ENCODE measurements at places on chromosomes 16 and 17. TPM values are rescaled to one million over a fixed set of nuclear protein-coding genes. Genes with fewer than 3 reads are reported as not detected.

The CD19 gene
- not detected for total RNA-seq

The C16orf74 gene
- total RNA-seq, result 13.2 TPM

The ZDHHC1 gene
- 9.6 TPM for total RNA-seq

The DPEP2 gene
- not detected for total RNA-seq

The CCL16 gene
- total RNA-seq, result not detected

The HYDIN gene
- total RNA-seq, result not detected

DNA sequence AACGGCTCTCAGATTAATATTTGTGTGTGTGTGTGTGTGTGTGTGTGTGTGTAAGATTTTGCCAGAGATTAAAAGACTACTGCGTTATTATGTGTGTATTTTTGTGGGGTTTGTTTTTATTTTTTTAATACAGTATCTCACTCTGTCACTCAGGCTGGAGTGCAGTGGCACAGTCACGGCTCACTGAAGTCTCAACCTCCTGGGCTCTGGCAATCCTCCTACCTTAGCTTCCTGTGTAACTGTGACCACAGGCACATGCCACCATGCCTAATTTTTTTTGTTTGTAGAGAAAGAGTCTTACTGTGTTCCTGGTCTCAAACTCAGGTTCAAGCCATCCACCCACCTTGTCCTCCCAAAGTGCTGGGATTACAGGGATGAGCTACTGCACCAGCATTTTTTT, 87.2 kb downstream of the CYB561 start:
- peak overlapping the region; percentile 92 for H3K27ac ChIP-seq
- H3K4me1 ChIP-seq, result peaks cover 47% of the 10 kb centered on the region
- H3K36me3 ChIP-seq, result 0 out of 2 replicates have a peak, but pooled peaks cover 12% of the 10 kb centered on the region
- no peaks in the 10 kb centered on the region for H3K27me3 ChIP-seq
- no peak for DNase-seq

DNA sequence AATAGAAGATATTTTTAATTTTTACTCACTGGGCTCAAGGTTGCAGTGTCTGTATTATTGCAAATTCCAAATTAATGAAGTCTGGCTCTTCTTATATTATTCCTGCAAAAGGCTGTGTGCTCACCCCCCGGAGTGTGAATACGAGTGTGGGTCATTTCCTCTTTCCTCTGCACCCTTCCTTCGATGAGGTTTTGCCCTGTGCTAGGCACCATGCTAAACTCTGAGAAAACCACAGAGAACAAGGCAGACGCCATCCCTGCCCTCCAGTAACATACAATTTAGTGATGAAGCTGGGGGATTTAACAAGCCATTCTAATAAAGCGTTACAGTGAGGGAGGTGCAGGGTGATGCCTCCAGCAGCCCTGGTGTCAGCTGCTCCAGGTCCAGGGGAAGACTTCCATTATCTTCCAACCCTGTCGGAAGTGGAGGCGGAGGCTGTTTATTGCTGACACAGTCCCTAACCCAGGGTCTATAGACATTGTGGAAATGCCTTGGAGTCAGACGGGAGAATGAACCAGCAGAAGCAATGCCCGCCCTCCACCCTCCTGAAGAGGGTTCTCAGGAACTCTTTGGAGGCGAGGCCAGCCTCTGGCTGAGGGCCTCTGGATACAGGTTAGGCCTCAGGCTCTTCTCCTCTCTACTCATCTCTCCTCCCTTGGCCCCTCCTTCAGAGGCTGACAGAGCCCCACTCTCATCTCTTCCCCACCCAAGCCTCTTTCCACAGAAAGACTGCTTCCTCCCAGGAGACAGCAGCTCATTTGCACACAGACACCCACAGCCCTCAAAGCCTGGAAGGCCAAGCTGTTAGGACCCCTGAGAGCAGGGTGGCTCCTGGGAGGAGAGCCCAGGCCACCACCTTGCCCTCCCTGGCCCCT, 2.0 kb upstream of the ACE start:
- no peak overlapping the region for H3K27ac ChIP-seq
- DNase-seq, result no peak
- H3K27me3 ChIP-seq, result no peaks in the 10 kb centered on the region
- H3K36me3 ChIP-seq, result no peaks in the 10 kb centered on the region
- H3K4me1 ChIP-seq, result peaks cover 13% of the 10 kb centered on the region
- no peak overlapping the region for H3K4me3 ChIP-seq

- no peak overlapping the region for H3K27ac ChIP-seq
- no peak overlapping the region for H3K4me3 ChIP-seq
- DNase-seq, result peak; percentile 59
- no peaks in the 10 kb centered on the region for H3K36me3 ChIP-seq
- H3K4me1 ChIP-seq, result peaks cover 8% of the 10 kb centered on the region
Observed at GRCh38 chr17:35170968-35171771, 23.0 kb downstream of the SLC35G3 start.

DNA sequence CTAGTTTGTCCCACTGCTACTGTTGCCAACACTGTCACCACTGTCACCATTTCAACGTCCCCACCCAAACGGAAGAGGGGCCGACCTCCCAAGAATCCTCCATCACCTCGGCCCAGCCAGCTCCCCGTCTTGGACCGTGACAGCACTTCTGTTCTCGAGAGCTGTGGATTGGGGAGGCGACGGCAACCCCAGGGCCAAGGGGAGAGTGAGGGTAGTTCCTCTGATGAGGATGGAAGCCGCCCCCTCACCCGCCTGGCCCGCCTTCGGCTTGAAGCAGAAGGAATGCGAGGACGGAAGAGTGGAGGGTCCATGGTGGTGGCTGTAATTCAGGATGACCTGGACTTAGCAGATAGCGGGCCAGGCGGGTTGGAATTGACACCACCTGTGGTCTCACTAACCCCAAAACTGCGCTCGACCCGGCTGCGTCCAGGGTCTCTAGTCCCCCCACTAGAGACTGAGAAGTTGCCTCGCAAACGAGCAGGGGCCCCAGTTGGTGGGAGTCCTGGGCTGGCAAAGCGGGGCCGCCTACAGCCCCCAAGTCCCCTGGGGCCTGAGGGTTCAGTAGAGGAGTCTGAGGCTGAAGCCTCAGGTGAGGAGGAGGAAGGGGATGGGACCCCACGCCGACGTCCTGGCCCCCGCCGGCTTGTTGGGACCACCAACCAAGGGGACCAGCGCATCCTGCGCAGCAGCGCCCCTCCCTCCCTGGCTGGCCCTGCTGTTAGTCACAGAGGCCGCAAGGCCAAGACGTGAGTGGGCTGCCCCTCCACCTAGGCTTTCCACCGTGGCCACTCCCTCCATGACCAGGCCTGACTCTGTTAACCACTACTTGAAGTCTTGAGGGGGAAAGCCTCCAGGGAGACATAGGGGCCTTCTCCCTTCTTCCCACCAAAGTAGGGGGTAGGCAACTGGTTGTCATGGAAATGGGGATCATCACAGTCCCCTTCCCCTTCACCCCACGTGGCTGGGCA, 9.0 kb upstream of the PHKG2 start:
- no peak overlapping the region for H3K4me3 ChIP-seq
- H3K4me1 ChIP-seq, result peaks cover 24% of the 10 kb centered on the region
- DNase-seq, result no peak
- H3K27ac ChIP-seq, result peak overlapping the region; percentile 59

DNA sequence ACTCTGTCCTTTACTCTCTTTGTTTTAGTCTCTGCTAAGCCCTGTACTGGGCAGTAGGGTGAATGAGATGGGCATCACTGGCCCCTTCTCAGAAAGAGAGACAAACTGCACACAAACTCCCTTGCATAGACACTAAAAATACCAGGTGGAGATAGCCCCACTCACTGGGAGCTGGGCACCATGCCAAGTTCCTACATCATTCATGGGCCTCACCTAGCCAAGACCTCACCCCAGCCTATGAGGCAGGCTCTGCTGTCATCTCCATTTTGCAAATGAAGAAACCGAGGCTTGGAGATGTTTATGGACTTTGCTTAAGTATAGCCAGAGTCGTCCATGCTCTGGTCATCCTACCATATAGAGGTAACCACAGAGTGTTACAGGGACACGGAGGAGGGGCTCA, 499.8 kb upstream of the CDH11 start:
- H3K4me1 ChIP-seq, result no peaks in the 10 kb centered on the region
- H3K4me3 ChIP-seq, result no peak overlapping the region
- H3K27me3 ChIP-seq, result no peaks in the 10 kb centered on the region
- H3K36me3 ChIP-seq, result no peaks in the 10 kb centered on the region

DNA sequence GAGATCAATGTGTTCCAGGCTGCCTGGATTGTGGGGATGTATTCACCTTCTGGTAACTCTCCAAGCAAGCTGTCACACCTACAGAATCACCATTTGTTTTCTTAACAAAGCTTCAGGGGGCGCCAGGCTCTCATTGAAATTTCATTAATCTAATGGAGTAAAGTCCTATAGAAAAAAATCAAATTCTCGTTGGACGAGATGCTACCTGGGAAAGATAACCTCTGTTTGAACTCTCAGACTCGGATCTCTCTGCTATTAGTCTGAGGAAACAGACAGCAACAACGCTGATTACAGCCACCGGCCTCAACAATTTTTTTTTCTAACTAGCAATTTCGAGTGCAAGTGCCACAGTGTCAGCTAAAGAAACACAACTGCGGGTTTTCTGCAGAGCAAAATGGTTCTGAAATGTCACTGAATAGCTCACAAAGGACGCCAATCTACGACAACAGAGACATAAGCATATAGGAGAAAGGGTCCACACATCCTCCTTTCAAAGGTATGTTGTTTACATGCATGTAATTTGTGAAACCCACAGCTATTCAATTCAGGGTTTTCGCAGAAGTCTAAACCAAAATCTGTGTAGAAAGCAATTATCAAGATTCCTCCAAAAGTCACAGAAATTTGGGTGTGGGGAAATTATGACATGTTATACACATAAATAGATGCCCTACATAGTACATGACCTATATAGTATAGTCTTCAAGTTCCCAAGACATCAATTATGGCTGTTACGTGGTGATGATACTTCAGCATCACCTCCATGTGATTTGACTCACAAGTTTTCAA, 135.8 kb downstream of the SKAP1 start:
- peaks cover 53% of the 10 kb centered on the region for H3K27me3 ChIP-seq
- H3K4me1 ChIP-seq, result no peaks in the 10 kb centered on the region
- DNase-seq, result no peak
- H3K4me3 ChIP-seq, result no peak overlapping the region

- peak overlapping the region; percentile 91 for H3K27ac ChIP-seq
- H3K27me3 ChIP-seq, result no peaks in the 10 kb centered on the region
- H3K4me1 ChIP-seq, result peaks cover 22% of the 10 kb centered on the region
- peaks cover 11% of the 10 kb centered on the region for H3K36me3 ChIP-seq
Observed at GRCh38 chr17:4946312-4946976, 1.9 kb downstream of the PFN1 start.

- 0 out of 2 replicates have a peak, but pooled peaks cover 16% of the 10 kb centered on the region for H3K36me3 ChIP-seq
- no peak overlapping the region for H3K27ac ChIP-seq
- H3K4me1 ChIP-seq, result no peaks in the 10 kb centered on the region
- DNase-seq, result peak; percentile 35
- no peak overlapping the region for H3K4me3 ChIP-seq
Observed at GRCh38 chr16:48271728-48272127, 24.4 kb upstream of the ABCC11 start.

DNA sequence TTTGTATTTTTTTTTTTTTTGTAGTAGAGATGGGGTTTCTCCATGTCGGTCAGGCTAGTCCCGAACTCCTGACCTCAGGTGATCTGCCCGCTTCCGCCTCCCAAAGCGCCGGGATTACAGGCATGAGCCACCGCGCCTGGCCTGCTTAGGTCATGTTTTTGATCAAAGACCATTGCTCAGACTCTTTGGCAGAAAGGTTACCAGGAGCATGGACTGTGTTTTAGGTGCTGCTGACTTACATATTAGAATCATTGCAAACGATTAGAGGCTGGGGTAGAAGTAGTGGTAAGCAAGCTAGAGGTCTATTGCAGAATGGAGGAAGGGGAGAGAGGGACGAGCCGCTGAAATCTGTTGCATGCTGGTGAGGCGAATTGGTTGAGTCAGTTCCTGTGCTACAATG, 79.8 kb downstream of the TANGO6 start:
- H3K27ac ChIP-seq, result no peak overlapping the region
- H3K4me3 ChIP-seq, result no peak overlapping the region
- no peak for DNase-seq

DNA sequence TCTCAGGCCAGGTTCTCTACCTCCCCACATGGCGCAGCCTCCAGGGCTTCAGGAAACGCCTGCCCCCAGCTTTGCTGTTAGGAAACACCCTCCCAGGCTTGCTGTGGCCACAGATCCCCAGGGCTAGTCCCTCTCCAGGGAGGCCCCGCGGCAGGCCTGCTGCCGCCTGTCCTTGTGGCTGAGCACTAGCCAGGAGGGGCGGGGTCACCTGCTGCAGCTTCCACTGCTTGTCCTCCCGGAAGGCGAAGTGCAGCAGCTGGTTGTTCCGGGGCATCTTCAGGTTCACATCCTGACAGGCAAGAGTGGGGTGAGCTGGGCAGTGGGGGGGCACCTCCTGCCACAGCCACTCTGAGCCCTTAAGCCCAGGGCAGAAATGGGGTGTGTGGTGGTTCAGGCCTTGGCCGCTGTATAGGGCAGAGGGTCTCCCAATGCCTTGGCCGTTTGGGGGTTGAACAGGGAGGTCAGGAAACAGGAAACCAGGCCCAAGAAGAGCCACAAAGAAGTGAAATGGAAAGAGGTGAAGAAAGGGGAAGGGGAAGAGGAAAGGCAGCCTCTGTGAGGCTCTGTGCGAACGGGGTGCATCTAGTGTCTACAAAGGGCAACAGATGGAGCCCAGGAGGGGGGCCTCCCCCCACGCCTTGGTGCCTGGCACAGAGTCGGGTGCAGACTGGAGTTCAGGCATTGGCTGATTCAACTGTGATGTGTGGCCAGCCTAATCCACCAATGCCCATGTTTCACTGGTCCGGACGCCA, 2.0 kb downstream of the ROGDI start:
- no peak overlapping the region for H3K4me3 ChIP-seq
- H3K27me3 ChIP-seq, result no peaks in the 10 kb centered on the region
- no peaks in the 10 kb centered on the region for H3K4me1 ChIP-seq

GRCh38 chr17:1039511-1040215, 42.7 kb downstream of the TIMM22 start:
- no peaks in the 10 kb centered on the region for H3K4me1 ChIP-seq
- H3K36me3 ChIP-seq, result no peaks in the 10 kb centered on the region
- no peak for DNase-seq
- H3K27ac ChIP-seq, result no peak overlapping the region

DNA sequence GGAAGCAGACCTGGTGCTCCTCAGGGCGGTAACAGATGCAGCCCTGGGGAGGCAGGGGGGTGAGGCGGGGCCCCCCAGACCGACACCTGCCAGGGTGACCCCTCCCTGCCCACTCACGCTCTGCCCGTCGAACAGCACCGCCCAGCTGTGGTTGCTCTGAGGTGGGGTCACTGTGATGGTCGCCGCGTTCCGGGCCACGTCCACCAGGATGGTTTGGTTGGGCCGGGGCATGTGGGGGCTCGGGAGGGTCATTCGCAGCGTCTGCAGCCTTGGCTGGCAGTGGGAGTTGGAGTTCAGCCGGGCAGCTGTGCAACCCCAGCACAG, 692 bp downstream of the BRICD5 start:
- DNase-seq, result no peak
- H3K4me1 ChIP-seq, result peaks cover 14% of the 10 kb centered on the region
- H3K27me3 ChIP-seq, result no peaks in the 10 kb centered on the region
- H3K36me3 ChIP-seq, result no peaks in the 10 kb centered on the region
- H3K4me3 ChIP-seq, result no peak overlapping the region
- H3K27ac ChIP-seq, result no peak overlapping the region
